ENCODE measurements at places on chromosomes 12 and 14.
A peak's percentile ranks its signal among the peaks of the same experiment; 100 is the strongest.

- no peak for DNase-seq
Measured at GRCh38 chr14:23392613-23393012, 15.5 kb downstream of the MYH6 start.

DNA sequence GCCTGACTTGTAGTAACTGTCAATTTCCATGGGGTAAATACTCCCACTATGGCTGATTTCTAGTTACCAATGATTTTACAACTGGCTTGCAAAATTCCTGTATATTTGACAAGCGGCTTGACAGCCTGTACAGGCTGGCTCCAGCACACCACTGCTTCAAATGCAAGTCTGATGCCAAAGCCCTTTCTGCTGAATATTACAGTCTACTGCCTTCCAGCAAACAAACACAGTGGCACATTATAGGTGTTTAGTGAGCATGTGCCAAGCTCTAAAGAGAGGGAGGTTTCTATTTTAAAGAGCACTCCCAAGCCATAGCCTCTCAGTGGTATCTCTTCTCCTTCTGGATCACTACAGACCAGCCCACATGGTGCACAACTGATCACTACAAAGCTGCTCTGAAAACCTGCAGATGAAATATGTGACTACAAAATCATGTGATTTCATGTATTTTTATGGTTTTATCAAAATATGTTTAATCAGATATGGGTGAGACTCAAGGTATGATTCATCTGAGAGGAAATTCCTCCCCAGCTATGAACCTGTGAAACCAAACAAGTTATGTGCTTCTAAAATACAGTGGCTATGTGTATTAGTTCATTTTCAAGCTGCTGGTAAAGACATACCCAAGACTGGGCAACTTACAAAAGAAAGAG is 101.5 kb downstream of the RPAP3 start:
- DNase-seq = no peak

- DNase-seq = no peak
Measured at GRCh38 chr12:102793921-102794320, 123.1 kb downstream of the PAH start.

GRCh38 chr14:29458547-29458946 is 469.1 kb downstream of the PRKD1 start:
- DNase-seq = no peak

- DNase-seq = peak; percentile 75
Measured at GRCh38 chr12:109775172-109775881, 57.9 kb downstream of the TRPV4 start.

DNA sequence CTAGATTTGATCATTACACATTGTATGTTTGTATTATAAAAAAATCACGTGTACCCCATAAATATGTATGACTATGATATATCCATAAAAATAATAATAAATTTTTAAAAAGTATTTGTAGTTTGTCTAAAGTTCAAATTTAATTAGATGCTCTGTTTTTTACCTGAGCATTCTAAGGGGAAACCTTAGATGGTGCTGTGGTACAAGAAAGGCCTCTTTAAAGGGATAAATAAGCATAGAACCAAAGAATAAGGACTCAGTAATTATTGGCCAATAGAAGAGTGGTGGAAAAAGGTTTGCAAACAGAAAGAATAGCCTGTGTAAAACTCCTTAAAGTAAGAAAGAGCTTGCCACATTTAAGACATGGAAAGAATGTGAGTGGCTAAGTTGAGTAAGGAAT is 580.1 kb upstream of the SEL1L start:
- no peak for DNase-seq

DNA sequence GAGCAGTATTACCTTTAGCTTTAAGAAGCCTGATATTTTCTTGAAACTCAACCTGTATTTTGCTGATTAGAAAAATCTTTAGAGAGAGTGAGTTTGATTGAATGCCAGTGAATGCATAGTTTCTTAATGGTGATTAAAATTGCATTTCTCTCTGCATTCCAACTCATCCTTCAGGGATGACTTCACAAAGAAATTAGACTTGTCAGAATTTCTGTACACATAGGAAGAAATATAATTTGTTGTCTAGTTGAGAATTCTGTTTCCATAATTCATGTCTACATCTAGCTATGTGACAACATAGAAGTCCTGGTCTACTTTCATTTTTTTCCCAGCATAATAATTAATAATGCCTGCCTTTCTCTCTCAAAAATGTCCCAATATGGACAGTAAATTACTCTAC is 136.6 kb downstream of the OTOGL start:
- no peak for DNase-seq

- DNase-seq = no peak
Measured at GRCh38 chr12:89884416-89884898, 175.8 kb upstream of the ATP2B1 start.

DNA sequence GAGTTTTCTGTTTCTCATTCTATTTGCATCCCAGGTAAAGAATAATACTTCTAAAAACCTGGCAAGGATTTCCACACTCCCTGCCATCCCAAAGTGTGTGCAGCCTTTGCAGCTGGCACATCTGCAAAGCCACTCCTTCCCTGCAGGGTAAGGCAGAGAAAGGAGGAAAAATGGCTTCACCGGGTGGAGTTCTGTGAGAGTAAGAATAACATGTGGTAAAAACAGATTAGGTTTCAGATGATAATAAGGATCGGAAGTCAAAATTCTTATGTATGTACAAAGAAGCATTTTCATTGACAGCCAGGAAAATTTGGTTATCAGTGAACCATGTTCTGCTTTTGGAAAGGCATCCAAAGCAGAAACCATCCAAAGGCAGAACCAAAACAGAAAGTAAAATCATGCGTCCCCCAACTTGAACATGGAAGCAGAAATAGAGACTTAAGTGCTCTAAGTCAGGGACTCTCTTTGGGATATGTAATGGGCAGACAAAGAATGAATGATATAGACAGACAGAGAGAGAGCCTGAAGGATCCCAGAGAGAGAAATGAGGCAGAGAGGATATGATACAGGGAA is 192.6 kb upstream of the CCDC196 start:
- DNase-seq = no peak

- DNase-seq = no peak
Measured at GRCh38 chr12:57846285-57846576, 298 bp downstream of the CTDSP2 start.

DNA sequence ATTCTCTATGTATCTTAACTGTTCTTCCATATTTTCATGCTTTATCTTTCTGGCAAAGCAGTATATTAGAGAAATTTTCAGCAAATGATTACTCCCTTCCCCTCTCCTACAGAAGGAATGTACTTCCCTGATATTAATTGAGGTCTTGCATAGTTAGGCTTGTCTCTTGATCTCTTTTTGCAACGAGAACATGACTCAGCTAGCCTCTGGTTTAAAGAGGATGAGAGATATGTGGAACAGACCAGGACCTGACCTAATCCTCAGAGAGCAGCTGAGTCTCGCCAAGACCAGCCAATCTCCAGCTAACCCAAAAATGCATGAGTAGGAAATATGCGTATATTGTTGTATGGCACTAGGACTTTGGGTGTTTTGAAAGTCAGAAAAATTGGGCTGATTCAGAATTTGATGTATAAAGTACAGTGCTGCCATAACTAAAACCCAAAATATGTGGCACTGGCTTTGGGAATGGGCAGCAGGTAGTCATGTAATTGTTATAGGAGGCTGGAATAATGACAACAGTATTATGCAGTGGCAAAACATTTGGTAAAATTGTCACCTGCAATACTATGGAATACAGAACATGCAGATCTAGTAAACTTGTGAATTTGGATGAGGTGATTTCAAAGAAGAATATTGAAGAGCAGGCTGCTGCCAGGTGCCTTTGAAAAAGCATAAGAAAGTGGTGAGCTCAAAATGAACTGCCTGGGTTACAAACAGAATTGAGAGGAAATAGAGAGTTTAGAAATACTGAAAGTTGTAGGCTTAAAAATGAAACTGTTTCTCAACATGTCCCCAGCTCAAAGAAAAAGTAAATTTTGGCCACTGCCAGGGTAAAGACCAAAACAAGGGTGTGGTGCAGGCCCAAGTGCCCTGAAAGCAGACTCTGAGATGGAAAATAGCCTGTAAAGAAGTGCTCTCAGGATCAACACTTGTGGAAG is 9.3 kb upstream of the USP15 start:
- DNase-seq = peak; percentile 71

GRCh38 chr12:62766496-62766895 is 168.5 kb downstream of the PPM1H start:
- DNase-seq = no peak

DNA sequence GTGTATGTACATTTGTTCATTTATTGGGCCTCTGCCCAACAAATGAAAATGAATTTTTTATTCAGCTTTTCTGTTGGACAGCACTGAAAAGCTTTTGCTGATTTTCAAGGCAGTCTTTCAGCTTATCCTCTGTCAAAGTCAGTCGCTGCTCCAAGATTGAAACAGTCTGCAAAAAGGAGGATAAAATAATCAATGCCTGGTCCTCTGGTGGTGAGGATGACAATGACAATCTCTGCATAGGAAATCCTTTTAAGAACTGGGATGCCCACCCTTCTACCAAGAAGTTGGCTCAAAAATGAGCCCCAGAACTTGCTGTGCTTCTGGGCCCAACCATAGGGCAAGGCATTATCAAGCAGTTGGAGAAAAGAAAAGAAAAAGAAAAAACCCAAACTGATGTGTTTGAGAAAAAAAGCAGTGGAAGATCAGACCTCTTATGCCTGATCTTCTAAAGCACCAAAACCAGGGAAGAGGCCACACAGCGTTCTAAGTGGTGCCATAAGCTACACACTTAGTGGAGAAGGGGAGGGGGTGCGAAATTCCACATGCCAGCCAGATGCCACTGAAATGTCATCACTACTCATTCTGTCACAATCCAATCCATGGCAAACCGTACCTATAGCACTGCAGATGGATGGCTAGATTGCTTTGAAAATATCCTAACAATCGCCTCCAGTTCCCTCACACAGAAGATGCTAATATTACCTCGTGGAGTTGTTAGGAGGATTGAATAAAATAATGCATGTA is 69.0 kb upstream of the DUSP6 start:
- DNase-seq = no peak

- no peak for DNase-seq
Measured at GRCh38 chr12:32309811-32310736, 89.3 kb upstream of the FGD4 start.

DNA sequence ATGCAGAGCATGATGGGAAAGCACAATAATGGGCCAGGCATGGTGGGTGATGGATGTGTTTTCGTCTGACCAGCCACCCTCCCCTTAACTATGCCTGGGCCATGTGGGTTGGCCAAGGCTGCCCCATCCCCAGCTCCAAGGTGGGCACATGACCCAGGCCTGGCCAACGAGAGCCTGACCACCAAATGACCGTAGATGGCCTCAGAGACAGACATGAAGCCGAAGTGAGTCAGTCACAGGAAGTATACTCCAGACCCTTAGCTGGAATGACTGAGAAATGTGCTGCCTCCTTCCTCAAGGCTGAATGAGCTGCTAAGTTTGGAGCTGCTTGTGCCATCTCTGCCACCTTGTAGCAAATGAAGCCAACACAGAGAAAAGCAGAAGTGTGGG is 233.6 kb downstream of the BCL11B start:
- no peak for DNase-seq

DNA sequence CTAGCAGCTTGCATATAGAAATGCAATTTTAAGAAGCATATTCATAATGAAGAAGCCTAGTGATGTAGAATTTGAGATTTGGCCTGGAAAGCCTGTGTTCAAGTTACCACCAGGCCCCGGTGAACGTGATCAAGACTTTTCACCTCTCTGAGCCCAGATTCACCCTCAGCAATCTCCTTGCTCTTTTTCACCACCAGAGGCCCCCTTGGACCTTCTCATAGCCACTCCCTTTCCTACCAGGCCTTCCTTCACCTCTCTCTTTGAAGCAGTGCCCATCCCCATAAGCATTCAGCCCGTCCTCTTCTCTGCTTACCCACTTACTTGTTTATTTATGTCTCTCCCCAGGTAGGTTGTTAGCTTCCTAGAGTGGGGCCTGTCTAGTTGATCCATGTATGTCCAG is 1280.9 kb downstream of the AACS start:
- DNase-seq = no peak

GRCh38 chr14:22801716-22802115 is 13.5 kb downstream of the SLC7A7 start:
- no peak for DNase-seq

GRCh38 chr14:104429291-104429861 is 150.2 kb upstream of the C14orf180 start:
- DNase-seq = no peak

- DNase-seq = peak; percentile 58
Measured at GRCh38 chr14:21924479-21924878, 250.9 kb upstream of the OR4E1 start.

DNA sequence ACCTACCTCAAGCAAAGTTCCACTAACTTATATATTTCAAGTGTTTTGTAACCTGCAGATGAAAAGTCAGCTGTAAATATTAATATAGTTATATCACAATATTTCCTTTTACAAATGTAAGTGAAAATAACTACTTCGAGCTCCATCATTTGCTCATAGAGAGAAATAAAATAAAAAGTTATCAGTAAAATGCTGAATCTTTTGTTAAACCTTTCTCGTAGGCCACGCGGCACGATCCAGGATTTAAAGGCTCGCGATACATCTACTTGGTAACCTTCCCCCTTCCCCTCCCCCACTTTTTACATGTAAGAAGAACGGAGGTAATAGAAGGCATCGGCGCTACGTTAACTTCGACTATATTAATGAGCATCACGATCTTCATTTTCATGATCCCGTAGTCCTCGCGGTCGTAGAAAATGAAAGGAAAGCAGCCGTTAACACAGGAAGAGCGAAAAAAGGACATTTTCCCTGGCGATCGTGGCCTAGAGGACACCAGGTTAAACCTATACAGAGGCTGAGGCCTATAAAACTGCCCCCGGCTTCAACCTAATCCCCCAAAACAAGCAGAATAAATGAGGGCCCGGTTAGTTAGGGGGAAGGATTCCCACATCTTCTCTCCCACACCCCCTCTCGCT is 508 bp downstream of the HNRNPC start:
- peak; percentile 66 for DNase-seq

- DNase-seq = peak; percentile 65
Measured at GRCh38 chr14:94689218-94689984, 77.2 kb downstream of the SERPINA3 start.

DNA sequence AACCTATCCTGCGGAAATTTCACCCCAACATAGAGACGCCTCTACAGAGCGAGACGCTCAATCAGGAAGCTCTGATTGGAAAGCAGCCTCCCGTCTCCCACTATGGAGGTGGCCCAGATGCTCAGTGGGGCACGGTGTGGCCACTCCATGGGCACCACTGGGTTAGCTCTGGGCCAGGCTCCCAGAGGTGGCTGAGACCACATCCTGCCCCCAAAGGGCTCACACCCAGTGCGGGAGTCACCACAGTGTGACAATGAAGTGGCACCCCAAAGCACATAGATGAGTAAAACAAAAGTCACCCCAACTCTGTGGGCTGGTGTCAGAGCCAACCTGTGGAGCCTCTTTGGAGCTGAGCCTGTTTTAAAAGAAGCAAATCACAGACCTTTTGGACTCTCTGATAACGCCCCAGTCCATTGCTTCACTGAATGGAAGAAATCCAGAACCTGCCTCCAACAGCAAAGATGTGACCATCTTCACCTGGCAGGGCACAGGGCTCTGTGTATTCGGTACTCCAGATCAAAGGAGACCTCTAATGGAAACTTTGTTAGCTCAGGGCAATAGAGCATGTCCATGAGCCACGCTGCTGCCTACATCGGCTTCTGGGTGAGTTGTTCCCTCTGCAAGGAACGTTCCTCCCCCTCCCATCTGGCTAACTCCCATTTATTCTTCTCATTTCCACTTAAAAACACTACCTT is 19.6 kb downstream of the CLMN start:
- DNase-seq = no peak

- DNase-seq = no peak
Measured at GRCh38 chr12:77590306-77590705, 240.4 kb upstream of the NAV3 start.

All from activated CD4-positive, alpha-beta T cell treated with anti-CD3 and anti-CD28 coated beads, Interleukin-2, Interleukin-6, amounts not matched to agents 100 ng/mL and 50 ng/mL, durations not matched to agents 16 hours and 8 hours (primary cell).